ENCODE measurements at places on chromosomes 4 and X.

DNA sequence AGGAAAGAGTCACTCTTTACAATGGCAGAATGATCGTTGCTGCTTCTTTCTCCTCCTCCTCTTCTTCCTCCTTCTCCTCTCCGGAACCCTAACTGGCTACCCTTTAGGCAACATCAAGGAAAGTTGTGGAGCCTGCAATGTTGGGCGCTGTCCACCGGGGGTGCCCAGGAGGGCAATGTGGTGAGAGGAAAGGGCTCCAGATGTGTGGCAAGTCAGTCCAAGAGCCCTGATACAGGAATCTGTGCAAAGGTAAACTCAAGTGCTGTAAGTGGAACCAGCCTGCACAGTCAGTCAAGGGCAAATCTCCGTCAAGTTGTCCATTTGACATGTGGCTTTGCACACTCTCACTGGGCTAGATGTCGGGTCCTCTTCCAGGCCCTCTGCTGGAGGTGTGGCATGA, 2.8 kb downstream of the RTL5 start:
- DNase-seq, result peak; percentile 28

GRCh38 chr4:147430111-147430510, 50.8 kb upstream of the EDNRA start:
- DNase-seq, result peak; percentile 19

DNA sequence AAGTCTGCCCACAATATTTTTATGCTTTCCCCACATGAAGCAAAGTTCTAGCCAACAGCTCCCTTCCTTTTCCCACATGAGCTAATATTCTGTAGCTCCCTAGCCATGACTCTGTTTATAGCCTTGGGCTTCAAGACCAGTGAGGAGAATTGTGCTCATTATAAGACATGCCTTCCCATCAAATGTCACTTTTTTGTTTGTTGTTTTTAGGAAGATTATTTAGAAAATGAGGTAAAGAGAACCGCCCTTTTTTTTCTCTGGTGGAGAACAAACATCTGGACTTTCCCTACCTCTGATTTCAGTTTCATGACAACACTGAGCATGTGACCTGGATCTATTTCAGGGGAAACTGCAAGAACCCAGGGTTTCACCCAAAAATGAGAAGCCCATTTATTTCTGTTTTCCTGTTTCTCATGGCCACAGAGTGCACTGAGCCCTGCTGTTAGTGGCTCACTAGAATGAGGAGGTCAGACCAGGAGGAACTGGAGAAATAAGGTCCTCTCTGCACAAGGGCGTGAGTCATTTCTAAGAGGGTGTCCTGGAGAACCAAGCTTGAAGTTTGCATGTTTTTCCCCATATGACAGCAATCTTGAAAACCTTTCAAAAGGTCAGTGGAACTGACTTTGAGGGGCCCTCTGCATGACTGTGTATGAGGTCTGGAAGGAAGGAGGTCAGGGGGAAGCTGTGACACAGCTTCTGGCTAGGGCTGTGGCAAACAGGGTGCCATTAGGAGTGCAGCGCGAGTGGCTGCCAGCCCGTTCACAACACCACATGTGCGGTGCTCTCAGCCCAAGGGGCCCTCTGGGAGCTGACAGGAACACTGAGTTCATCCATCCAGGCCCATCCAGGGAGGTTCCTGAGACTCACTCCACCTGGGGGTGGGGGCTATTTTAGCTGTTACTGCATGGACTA, 55.2 kb downstream of the CHST7 start:
- peak; percentile 38 for DNase-seq

GRCh38 chrX:152861116-152861515, 30.3 kb downstream of the NSDHL start:
- DNase-seq, result peak; percentile 3

DNA sequence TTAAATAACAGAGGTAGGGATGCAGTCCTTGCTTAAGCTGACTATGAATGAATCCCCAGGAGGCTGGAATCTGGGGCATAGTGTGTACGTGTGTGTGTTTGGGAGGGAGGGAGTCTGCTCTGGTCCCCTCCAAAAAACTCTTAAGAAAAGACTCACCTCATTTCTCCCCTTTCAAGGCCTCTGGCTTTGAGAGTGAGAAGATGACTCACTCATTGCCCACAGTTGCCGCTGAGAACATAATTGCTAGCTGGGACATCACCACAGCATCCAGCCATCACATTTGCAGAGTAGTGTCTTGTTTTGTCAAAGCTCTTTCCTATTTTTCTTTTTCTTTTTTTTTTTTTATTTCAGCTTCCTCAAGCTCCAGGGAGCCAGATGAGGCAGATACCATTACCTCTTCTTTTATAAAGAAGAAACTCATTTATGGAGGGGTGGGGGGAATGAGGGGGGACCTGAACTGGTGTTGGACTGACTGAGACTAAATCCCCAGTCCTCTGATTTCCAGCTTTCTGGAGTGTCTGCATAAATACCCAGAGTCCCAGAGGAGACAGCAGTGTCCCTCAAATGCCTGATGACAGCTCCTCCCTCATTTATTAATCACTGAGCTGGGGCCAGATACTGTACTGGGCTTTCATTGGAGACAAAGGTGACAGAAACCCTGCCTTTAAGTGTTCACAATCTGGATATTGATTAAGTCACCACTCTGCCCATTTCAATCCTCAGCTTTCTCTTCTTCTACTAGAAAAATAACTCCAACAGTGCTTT, 61.9 kb upstream of the LAS1L start:
- DNase-seq, result peak; percentile 41

GRCh38 chrX:3178329-3178728, 137.1 kb downstream of the ARSF start:
- no peak for DNase-seq

GRCh38 chr4:173301518-173302201, 32.5 kb downstream of the HMGB2 start:
- peak; percentile 61 for DNase-seq

- DNase-seq, result no peak
Observed at GRCh38 chr4:180280726-180281297, 1962.4 kb upstream of the TENM3 start.

- no peak for DNase-seq
Observed at GRCh38 chr4:3486541-3487540, 23.7 kb downstream of the DOK7 start.

DNA sequence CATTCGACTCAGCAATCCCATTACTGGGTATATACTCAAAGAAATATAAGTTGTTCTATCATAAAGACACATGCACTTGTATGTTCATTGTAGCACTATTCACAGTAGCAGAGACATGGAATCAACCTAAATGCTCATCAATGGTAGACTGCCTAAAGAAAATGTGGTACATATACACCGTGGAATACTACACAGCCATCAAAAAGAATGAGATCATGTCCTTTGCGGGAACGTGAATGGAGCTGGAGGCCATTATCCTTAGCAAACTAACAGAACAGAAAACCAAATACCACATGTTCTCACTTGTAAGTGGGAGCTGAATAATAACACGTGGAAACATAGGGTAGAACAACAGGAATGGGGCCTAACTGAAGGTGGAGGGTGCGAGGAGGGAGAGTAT, 44.9 kb downstream of the TMEM131L start:
- no peak for DNase-seq

- no peak for DNase-seq
Observed at GRCh38 chr4:170139764-170140163, 50.0 kb upstream of the AADAT start.

DNA sequence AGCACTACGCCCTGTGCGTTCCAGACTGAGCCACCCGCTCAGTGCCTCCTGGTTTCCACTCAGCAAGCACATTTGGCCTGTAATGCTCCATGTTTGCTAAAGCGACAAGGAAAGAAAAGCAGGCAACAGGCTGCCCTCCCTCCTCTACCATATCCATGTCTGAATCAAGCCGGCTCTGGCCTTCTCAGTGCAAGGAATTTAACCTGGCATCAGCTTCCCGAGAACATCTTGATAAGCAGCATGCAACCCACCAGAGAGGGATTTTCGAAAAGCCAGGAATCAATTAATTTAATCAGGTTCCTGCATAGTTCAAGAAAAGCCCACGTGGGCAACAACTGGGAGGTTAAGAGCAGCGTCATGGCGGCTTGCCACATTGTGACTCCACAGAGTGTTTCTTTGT, 228.2 kb downstream of the HS6ST2 start:
- DNase-seq, result no peak

- no peak for DNase-seq
Observed at GRCh38 chr4:94959307-94959706, 201.6 kb downstream of the BMPR1B start.

DNA sequence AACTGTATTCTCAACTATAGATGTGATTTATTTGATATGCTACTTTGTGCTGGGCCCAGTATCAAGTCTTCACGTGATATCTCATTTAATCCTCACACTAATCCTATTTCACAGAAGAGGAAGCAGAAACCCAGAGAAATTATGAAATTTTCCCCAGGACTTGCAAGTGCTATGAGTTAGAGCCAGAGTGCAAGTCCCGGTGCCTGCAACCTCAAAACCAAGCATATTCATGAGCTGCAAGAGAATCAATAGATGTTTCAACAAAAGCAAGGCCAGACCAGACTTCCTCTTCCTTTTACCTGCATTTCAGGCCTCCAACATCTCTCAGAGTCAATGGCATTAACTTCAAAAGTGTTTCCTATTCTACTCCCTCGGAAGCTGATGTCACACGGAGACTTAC, 92.2 kb upstream of the GATB start:
- DNase-seq, result no peak

DNA sequence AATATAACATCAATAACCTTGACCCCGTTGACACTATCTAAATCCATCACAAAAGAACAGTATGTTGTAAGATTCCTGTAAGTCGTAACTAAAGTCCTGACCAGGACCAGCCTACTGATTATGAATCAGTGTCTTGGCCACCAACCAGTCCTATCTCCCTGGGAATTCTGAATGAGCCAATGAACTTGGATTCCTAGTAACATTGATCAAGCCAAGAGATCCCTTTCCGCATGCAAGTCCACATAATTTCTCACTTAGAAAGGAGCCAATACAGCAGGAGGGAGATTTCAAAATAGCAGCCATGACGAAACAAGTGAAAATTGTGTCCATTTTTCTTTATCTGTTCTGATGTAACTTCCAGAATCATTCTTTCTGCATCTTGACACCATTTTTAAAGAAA, 9.5 kb downstream of the XPNPEP2 start:
- DNase-seq, result no peak

DNA sequence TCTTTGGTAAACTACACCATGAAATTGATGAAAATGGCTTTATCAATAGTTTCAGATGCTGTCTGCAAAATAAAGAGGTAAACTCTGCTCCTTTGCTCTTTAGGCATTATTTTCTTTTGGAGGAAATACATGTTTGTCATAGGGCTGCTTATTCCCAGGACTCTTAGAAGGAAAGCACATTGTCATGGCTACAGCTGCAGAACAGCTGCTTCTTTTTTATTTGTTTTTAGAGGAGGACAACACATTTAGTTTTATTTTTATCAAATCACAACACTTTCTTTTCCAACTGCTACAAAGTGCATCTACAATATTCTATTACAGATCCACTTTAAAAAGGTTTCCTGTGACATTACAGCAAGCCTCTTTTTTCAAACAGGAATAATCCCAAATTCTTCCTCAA, 12.7 kb upstream of the HPF1 start:
- no peak for DNase-seq

DNA sequence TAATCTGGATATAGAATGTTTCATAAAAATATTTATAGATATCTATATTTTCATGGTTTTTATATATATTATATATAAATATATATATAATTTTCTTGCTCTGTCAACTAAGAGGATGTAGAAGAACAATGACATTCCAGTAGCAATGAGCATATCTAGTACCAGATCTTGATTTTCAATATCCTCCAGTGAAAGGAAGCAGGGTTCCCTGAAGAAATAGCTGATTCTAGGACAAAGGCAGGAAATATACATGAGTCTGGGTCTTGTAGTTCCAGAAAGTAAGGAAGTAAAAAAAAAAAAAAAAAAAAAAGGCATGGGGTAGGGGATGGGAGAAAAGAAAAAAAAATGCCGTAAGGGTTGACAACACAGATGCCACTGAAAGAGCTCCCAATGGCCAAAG, 241.4 kb downstream of the RASL11B start:
- DNase-seq, result no peak

GRCh38 chr4:24748758-24749350, 46.5 kb upstream of the SOD3 start:
- DNase-seq, result no peak

- no peak for DNase-seq
Observed at GRCh38 chr4:7612311-7612897, 177.7 kb upstream of the PSAPL1 start.

DNA sequence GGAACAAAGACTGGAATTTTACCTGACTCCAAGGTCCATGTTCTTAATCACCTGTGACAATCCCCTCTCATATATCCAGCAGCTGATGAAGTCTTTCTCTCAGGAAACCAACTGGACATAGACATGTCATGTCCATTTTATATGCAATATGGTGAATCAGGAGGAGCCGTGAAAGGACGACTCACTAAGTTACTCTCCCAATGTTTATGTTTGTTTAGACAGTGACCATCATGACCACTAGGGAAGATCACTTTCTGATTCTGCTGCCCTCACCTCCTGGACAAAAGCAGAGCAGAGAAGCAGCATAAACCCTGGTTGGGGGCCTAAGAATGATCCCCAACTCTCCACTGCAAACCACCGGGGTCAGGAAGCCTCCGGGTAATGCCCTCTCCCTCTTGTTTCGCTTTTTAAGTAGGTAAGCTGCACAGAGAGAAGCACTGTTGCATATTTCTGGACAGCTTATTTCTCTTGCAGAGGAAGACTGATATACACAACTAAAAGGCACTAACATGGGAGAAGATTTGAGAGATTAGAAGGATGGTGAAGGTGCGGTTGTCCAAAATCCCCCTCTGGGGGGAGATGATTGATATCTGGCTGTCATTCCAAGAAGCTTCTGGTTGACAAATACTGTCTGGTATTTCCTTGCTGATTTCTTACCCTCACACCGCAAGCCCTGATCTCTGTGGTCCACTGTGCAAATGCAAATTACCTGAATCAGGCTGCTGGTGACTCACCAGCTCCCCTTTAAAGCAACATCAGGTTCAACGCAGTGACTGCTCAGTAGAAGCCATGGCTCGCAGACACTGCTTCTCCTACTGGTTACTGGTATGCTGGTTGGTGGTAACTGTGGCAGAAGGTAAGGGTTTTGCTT, at the start of gene ODAPH:
ODAPH (plus strand) TSS at position 773 of the 871 bp plus-strand sequence; CDS start at position 790, 17 bp downstream.
- no peak for DNase-seq

- no peak for DNase-seq
Observed at GRCh38 chr4:154076921-154077320, 288.0 kb upstream of the SFRP2 start.

GRCh38 chr4:163042306-163042705, 124.4 kb downstream of the NAF1 start:
- no peak for DNase-seq

DNA sequence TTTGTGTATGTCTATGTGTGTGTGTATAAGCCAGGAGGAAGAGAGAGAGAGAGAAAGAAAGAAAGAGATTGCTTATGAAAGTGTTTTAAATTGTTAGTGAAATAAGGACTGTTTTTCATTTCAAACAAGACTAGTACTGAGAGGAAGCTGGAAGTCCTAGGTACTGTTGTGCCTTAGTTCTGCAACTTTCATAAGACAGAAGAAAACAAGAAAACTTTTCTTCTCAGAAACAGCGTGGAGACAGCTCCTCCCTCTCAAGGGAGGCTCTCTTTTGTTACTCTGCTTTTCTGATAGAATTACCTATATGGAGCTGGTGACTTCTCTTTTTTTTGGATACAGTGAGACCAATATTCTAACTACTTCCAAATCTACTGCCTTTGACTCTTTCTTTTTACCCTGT, 62.5 kb downstream of the BANK1 start:
- no peak for DNase-seq
